ENCODE measurements at places on chromosomes 11 and 22.

- DNase-seq: no peak
Observed at GRCh38 chr22:31098632-31099110, 8.7 kb downstream of the SELENOM start.

DNA sequence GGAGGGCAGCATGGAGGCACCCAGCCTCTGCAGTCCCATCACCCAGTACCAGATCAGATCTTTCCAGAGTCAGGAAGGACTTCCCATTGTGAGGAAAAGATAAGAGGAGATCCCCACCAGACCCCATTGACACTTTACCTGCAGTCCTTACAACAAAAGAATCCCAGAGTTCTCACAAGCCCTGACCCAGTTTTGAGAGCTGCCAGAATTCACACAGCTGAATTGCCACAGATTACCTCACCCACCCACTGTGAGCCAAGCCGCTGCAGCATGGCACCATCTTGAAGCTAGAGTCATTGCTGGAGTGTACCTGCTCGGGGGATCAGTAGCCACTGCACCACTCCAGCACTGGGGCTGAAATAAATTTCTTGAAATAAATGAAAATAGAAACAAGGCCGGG, 91.8 kb upstream of the UBASH3B start:
- no peak for DNase-seq

DNA sequence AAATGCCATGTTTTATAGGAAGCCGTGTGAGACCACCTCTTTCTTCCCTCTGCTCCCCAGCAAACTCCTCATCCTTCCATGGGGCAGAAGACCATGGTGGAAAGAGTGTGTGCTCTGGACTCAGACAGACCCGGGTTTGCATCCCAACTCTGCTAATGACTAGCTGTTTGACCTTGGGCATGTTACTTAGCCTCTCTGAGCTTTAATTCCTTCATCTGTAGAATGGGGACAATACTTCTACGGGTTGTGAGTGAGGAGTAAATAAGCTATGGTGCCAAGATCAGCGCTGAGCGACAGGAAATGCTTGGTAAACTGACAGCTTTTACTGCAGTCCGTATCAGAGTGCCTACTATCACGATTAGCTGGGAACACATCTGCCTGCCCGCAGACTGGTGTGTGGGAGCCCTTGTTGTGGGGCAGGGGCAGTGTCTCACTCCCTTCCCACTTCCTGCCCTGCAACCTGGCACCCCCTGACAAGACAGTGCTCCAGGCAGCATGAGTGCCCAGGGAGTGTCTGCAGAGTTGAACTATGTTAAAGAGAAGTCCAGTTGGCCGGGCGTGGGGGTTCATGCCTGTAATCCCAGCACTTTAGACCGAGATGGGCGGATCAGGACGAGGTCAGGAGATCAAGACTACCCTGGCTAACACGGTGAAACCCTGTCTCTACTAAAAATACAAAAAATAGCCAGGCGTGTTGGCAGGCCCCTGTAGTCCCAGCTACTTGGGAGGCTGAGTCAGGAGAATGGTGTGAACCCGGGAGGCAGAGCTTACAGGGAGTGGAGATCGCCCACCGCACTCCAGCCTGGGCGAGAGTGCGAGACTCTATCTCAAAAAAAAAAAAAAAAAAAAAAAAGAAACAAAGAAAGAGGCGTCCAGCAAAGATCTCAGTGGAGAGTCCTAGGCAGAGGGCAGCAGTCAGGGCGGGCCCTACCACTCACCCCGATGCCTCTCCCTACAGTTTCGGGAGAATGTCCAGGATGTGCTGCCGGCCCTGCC, 2.2 kb downstream of the SEC14L2 start:
- no peak for DNase-seq

GRCh38 chr11:74992852-74993251, 4.1 kb downstream of the NEU3 start:
- DNase-seq: no peak

GRCh38 chr22:33844273-33844672, 76.0 kb downstream of the LARGE1 start:
- no peak for DNase-seq

GRCh38 chr22:48951836-48952235, 875.8 kb downstream of the BRD1 start:
- DNase-seq: no peak

DNA sequence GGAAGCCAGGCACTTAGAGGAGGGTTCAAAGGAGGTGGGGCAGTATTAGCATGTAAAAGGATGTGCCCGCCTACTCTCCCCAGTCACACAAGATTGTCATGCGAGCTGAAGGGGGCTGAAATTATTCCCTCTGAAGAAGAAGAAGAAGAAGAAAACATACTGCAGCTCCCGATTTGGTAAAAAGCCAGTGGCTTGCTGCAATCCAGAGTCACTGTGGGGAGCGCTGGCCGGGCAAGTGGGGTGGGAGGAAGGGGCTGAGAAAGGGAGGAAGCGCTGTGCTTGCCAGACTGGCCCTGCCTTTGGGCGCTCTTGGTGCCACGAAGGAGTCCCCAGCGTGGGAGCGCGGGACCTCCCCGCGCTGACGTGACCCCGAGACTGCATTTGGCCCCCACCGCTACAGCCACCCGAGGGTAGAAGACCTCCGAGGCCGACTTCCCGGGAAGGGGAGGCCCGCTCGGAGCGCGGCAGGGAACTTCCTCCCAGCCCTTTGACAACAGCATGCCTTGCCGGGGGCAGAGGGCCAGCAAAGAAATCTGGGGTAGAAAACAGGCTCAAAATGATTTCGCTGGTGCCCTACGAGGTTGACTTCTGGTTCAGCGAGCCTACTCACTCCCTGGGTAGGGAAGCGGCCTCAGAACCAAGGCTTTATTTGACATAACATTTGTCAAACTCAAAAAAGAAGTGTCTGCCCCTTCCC, 906.3 kb downstream of the DLG2 start:
- DNase-seq: no peak

- DNase-seq: no peak
Observed at GRCh38 chr11:116540645-116541304, 232.0 kb downstream of the BUD13 start.

- DNase-seq: no peak
Observed at GRCh38 chr22:23180893-23181720, 798 bp downstream of the BCR start.

- DNase-seq: no peak
Observed at GRCh38 chr11:117010808-117011540, 87.3 kb downstream of the SIK3 start.

DNA sequence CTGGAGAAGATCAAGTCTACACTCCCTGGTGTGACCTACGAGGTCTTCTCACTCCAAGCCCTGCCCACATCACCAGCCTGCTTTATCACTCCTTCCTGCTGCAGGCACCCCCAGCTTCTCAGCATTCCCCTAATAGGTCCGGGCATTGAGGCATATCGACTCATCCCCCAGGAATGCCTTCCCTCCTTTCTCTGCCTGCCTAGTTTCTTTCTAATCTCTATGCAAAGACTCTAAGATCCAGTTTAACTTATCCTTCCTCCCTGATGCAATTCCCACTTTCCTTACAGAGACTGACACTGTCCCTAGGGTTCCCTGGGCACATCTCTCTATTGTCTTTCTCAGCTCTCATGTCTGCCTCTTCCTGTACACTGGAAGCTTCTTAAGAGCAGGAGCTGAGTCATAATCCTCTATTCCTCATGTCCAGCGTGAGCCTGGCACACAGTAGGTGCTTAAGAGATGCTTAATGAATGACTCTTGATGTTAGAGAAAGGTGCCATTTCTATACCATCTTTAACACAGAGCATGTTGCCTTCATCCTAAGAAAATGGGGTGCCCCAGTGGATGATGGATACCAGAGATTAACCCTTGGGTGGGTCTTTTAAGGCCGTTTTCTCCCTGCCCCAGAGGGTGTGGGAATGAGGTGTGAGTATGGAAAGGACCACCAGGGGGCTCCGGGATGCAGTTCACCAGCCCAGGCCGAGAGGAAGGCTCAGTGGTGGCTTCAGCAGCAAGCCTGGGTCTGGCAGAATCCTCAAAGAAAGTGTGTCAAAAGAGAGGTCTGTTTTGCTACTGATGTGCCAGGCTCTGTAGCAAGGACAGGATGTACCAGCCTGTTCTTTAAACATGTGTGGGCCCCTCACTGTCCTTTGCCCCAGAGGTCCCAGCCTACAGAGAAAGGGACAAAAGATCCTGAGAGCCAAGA, 34.7 kb downstream of the PARVA start:
- DNase-seq: no peak

GRCh38 chr11:64252003-64252872, 908 bp downstream of the PLCB3 start:
- DNase-seq: no peak

DNA sequence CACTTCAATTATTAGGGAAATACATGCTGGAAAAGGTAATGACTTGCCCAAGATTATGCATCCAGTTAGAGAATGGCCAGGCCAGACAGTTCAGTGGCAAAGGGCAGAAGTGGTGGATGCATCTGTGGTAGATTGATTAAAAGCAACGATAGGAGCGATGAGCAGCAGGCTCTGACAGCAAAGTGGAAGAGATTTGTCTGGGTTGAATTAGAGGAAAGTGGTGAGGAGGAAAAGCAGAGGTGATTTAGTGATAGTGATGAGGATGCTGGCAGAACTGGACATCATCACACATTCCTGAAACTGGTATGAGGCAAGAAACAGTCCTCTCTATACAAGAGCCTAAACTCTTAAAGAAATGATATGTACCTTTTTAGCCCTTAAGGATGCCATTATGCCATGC, 12.5 kb downstream of the HSD17B12 start:
- no peak for DNase-seq

DNA sequence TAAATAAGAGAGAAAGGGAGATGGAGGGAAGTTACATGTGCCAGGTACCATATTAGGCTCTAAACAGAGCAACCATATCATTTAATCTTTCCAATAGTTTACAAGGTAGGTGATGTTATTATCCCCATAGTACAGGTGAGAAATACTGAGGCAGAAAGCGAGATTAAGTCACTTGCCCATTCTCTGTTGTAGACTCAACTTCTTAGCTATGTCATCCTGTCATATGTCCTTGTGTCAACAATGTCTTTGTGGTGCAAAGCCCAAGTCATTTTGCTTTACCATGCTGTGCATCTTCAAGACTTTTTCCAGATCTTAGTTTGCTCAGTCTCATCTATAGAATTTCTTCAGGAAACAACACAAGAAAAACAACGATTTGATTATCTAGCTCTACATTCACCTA, 205.0 kb upstream of the E2F8 start:
- no peak for DNase-seq

DNA sequence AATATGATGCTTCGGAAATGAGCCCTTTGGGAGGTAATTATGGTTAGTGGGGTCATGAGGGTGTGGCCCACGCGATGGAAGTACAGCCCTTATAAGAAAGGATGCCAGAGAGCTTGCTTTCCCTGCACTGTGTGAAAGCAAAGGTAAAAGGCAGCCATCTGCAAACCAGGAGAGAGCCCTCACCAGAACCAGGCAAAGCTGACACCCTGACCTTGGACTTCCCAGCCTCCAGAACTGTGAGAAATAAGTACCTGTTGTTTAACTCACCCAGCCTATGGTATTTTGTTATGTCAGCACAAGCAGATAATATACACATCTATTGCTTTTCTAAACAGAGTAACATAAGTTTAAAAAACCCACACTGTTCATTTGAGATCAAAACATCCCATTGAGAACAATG, 50.7 kb downstream of the SYN3 start:
- no peak for DNase-seq

GRCh38 chr11:45622283-45622682, 43.1 kb downstream of the CHST1 start:
- no peak for DNase-seq

- no peak for DNase-seq
Observed at GRCh38 chr22:45554861-45555260, 52.2 kb downstream of the FBLN1 start.

GRCh38 chr11:75298191-75298975, 53.1 kb downstream of the ARRB1 start:
- DNase-seq: no peak

- DNase-seq: no peak
Observed at GRCh38 chr11:62853279-62853965, 14.0 kb upstream of the WDR74 start.

DNA sequence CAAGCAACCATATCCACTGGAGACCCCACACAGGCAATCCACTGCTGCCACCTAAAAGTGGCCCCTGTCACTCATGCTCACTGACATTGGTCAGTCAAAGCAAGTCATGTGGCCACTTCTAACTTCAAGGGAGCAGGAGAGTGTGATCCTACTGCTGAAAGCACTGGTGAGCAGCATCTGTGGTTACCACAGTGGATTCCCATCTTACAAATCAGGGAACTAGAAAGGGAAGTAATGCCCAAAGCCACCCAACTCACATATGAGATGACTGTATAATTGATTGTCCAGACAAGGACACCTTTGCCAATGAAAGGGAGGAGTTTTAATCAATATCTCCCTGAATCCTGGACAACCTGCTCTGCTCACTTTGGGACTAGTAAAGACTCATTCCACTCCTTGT, 17.7 kb downstream of the RCN1 start:
- no peak for DNase-seq

- DNase-seq: no peak
Observed at GRCh38 chr11:61347916-61348461, 13.7 kb downstream of the CYB561A3 start.

DNA sequence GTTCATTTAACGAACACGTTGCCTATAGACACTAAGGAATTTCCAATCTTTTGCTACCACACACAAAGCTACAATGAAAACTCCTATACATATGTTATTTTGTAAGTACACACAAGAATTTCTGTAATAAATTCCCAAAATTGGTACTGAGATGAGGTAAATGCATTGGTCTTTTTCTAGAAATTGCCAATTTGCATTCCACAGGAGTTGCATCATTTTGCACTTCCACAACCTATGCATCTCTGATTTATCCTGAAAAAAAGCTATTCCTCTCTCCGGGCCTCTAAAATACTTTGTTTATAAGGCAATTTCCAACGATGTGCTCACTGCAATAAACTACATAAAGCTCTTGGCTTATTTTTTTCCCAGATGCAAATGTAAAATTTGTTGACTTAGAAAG, 24.9 kb downstream of the IMMP1L start:
- DNase-seq: no peak

- no peak for DNase-seq
Observed at GRCh38 chr22:36238373-36239149, 766 bp downstream of the APOL2 start.

DNA sequence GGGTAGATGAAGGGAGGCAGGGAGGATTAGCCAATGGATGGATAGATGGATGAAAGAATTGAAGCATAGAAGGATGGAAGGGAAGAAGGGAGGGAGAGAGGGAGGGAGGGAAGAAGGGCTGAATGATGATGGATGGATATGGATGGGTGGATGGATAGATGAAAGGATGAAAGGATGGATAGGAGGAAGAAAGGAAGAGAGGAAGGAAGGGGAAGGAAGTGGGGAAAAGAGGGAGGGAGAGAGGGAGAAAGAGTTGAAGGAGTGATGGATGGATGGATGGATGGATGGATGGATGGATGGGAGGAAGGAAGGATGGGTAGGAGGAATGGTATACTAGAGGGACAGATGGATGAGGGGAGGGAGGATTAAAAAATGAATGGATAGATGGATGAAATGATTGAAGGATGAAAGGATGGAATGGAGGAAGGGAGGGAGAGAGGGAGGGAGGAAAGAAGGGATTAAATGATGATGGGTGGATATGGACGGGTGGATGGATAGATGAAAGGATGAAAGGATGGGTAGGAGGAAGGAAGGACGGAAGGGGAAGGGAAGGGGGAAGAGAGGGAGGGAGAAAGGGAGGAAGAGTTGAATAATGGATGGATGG, 145.9 kb downstream of the MN1 start:
- DNase-seq: no peak

- no peak for DNase-seq
Observed at GRCh38 chr22:26445577-26446275, 16.7 kb downstream of the ASPHD2 start.

GRCh38 chr11:130510407-130511006, 62.1 kb downstream of the ADAMTS15 start:
- no peak for DNase-seq
